ENCODE measurements at places on chromosomes 4 and X.

GRCh38 chrX:130393451-130394074, 8.1 kb upstream of the GPR119 start:
- DNase-seq: no peak

DNA sequence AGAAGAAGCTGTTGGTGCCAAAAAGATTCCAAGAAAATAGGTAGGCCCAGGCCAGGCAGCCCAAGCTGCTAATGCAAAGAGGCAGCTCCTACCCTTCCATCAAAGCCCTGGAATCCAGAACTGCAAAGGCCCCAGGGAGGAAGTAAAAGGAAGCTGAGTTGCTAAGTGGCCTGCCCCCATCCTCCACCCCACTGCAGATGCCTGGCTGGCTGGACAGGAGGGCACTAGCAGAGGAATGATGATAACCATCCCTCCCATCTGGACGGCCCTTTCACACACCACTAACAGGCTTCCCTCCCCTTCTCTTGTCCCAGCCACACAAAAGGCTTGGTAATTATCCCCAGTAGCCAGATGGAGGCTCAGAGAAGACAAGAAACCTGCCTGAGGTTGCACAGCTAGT, 32.4 kb upstream of the PJA1 start:
- no peak for DNase-seq

DNA sequence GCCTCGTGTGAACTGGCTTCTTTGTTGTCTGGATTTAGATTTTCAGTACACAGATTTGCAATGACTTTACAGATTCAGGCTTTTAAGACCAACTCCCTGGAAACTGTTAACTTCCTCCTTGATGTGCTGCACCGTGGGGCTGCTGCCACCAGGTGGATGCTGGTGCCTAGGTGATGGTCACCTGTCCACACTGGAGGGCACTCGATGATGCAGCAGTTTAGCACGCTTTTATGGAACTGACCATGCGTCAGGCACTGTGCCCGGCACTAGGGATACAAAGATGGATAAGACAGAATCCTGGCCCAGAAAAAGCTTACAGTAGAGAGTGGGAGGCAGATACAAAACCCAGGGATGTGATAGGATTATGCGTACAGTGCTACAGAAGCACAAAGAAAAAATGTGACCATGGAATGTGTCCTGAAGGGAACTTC, 180.7 kb downstream of the CEP135 start:
- DNase-seq: no peak

DNA sequence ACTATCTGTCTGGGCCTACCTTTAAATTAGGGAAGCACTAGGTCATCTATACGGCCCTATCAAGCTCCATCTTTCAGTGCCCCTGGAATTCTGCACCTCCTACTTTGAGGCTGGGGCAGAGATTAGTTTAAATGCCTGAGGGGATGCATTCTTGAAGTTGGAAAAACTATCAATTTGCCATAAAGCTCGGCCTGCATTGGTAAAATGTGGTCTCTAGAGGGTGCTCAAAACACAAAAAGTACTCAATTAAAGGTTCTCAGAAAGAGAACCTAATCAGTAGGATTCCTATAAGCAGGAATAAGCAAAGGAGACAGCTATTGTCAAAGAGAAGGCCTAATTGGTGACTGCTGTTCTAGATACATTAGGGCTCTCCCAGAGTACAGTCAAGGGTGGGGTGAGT, 111.7 kb downstream of the AMER1 start:
- no peak for DNase-seq

GRCh38 chr4:165964591-165964990, 91.6 kb downstream of the TLL1 start:
- DNase-seq: no peak

DNA sequence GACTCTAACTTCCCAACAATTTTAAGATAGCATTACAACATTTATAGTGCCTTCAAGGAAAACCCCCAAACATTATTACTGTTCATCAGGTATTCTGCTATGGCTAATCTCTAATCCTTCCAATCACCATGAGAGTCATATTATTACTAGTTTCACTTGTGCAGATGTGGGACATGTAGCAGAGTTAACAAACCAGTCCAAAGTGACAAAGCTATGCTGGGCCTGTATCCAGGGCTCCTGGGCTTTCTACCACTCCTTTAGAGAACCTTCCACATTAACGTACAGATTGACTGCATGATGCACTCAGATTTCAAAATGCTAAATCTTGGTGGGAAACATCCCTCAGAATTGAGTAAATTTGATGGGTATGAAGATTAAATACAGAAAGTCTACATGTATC, 16.4 kb downstream of the CASP3 start:
- DNase-seq: no peak

DNA sequence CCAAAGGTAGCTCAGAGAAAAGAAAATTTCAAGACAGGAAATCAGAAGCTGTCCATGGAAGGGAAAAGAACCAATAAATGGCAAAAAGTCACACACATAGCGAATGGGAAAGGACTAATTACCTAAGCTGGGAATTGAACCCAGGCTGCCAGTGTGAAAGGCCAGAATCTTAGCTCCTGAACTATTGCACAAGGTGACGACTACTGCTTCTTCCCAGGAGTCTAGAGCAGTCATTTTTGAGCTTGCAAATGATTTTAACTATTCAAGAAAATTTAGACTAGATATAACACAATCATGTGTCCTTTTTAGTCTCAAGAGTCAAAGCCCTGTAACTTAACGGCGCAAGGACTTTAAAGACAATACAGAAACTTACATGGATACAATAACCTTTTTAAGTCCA, 34.1 kb upstream of the ZNF81 start:
- DNase-seq: no peak

GRCh38 chr4:163932504-163932903, 438.0 kb downstream of the TMA16 start:
- no peak for DNase-seq

DNA sequence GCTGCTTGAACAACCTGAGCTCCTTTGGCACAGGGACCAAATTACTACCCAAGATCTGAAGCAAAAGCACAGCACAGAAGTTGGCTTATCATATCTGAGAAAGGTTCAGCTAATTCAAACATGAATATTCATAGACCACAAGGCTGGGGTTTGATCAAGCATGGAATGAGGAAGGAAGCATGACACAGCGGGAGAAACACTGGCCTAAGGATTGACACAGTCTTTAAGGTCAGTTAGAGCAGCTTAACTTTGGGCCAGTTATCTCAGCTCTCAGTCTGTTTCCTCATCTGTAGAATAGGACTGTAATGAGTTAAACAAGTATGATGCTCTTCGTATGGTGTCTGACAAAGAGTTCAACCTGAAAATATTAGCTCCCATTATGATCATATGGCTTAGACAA, 88.5 kb upstream of the CBR4 start:
- DNase-seq: no peak

GRCh38 chr4:82491251-82491960, 61.0 kb downstream of the ENOPH1 start:
- no peak for DNase-seq

DNA sequence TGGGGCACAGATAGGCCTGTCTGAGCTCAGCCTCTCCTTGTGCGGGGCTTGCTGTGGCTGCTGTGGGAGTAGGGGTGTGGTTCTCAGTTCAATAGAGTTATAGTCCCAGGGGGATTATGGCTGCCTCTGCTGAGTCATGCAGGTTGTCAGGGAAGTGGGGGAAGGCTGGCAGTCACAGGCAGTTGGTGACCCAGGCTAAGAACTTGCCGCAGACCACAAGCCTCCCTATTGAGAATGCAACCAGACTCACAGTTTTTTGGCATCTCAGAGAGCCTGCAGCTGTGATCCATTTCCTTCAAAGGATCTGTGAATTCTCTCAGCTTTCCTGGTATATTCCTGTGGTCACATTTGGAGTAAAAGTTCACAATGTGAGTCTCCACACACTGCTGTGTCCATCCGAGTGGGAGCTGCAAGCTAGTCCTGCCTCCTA, 364.9 kb downstream of the ZNF674 start:
- DNase-seq: no peak

DNA sequence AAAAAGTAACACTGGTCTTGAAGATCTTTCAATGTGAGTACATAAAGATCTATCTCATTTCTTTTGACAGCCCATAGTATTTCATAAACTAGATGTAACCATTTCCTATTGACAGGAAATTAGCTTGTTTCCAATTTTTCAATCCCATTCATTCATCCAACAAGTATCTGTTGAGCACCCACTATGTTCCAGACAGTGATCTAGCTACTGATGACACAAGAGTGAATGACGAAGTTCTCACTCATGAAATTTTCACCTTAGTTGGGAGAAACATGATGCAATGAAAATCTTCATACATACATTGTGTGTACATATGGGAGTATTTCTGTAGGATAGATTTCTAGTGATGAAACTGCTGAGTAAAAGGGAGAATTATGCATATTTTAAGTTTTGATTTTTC, 1.7 kb downstream of the CD38 start:
- no peak for DNase-seq

GRCh38 chr4:8939160-8939839, 67.7 kb upstream of the HMX1 start:
- no peak for DNase-seq

- DNase-seq: no peak
Measured at GRCh38 chrX:100316987-100317386, 93.1 kb downstream of the PCDH19 start.

GRCh38 chr4:101981756-101982155, 191.2 kb downstream of the BANK1 start:
- no peak for DNase-seq

DNA sequence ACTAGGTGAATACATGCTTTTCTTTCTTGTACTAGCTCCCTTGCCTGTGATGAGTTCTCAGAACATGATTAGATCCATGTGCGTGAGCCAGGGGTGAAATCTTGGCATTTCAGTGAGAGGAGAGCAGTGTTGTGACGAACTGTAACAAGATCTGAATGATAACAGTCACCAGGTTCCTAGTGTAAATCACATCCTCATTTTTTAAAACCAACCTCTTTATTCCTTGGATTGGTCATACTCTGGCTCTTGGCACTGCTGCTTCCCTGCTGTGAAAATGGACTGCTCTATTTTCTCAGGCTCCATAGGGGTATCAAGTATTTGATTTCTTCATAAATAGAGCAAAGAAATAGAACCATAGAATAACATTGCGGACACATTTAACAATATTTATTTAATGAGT, 206.3 kb downstream of the SLC4A4 start:
- DNase-seq: no peak

DNA sequence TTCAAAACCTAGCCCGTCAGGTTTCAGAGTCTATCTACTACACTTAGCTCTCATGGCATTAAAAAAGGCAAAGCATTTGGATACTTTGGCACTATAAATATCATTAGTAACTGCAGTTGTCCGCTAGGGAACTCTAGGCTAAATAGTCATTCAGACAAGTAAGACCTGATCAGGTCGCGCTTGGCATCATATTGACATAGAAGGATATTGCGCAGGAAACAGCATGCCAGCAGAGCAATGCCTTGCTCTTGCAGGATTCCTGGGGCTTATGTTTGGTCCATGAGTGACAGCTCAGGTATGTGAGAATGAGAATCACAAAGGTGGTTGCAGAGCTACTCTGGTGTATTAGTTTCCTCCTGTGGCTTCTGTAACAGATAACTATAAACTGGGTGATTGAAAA, 62.7 kb downstream of the KDM6A start:
- no peak for DNase-seq

DNA sequence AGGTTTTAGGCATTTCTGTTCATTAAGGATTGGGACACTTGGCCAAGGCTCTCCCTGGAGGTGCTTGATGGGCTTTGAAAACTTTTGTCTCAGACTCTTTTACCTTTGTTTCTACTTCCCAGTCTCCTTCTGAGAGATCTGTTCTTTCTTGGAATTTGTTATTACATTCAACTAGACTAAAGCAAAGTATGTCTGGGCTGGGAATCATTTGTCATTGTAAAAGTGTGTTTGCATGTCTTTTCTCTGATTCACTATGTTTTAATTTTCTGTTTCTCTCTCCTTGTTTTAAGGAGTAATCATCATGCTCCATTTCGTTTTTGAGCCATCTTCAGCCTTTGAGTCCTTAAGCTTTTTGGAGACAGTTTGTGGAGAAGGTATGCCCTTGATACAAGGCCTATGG, 12.2 kb upstream of the PGRMC2 start:
- DNase-seq: no peak

- DNase-seq: no peak
Measured at GRCh38 chr4:20395160-20395773, 143.6 kb downstream of the SLIT2 start.

DNA sequence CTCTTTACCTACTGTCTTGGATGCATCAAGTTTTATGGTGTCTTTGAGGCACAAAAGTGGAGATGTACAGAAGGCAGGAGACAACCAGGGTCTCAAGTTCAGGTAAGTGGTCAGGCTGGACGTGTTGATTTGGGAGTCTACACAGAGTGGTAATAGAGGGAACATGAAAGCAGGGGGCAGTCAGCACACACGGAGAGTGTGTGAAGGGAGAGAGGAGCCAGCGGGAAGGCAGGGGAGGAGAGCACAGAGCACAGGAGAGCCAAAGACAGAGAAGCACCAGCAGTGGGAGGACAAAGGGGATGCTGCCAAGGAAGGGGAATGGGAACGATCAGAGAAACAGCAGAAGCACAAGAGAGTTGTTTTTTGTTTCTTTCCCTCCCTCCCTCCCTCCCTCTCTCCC, 32.9 kb downstream of the TMEM150C start:
- DNase-seq: no peak

DNA sequence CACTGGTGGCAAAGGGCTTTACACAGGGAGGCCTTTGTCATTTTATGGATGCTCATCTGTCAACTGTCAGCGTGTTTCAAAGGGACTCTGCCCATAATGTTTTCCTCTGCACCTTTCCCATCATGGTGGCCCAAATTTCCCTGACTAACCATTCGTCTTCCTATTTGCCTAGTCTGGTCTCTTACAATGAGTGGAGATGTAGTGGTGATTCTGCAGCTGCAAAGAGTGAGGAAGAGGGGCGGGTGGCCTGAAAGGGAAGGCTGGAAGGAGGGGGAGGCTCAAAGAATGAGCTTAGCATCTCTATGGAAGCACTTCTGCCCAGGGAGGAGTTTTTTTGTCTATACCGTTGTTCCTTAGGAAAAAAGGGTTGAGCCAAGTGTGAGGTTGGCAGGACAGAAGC, 447.5 kb downstream of the NKX6-1 start:
- no peak for DNase-seq

DNA sequence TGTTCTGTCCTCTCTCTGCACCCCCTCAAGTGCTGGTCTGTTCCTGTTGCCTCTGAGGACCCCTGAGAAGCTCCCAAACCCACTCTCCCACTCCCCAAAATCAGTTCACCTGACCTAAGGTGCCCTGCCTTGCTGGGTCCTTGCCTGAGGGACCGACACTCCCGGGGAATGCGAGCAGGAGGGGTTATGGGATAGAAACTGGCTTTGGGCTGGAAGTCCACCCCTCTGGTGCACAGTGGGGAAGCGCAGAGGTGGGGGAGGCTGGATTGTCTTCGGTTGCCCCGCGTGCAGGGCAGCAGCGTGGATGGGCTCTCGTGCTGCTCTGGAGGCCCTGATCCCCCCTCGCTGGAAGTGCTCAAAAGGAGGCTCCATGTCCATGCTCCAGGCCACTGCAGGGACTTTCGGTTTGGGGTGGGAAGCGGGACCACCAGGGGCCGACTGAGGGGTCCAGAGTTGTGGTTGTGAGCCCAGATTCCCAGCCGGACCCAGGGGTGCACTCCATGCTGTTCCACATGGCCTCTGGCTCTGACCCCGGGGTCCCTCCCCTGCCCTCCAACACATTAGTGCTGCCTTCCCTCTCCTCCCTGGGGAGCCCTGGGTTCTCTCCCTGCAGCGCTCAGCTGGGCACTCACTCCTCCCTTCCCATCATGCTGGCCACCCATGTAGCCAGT, 7.6 kb downstream of the SORCS2 start:
- no peak for DNase-seq

GRCh38 chrX:123803331-123803983, 56.4 kb upstream of the XIAP start:
- DNase-seq: peak; percentile 42

GRCh38 chr4:4417886-4418285, 31.0 kb downstream of the NSG1 start:
- no peak for DNase-seq
